Lower lobe of right lung (tissue), 2 donors: ENCODE measurements at places on chromosomes 7 and 10. TPM values are rescaled to one million over a fixed set of nuclear protein-coding genes. Genes with fewer than 3 reads are reported as not detected.

DNA sequence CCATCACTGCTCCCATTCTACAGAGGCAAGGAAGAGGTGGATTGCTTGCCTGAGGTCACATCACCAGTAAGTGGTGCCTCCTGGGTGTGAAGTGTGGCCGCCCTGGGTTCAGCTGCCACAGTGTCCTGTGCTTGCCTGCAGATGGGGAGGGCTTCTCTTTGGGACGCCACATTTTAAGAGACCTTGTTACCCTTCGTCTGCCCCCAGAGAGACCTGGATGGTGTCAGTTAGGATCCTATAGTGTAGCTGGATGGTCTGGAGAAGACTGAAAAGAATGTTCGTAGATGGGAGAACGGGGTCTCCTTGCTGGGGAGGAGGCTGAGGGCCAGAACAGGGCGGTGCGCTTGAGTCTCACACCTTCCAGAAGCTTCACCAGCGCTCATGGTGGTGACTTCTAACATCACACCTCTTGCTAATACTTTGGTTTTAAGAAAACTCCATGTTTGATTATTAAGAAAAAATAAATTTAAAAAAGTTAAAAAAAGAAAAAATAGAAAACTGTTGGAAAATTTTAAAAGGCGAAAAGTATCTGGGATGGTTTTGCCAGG, 2.3 kb downstream of the DOCK1 start:
- peaks cover 21% of the 10 kb centered on the region for H3K4me1 ChIP-seq
- H3K27ac ChIP-seq = no peak overlapping the region
- no peaks in the 10 kb centered on the region for H3K36me3 ChIP-seq
- no peak overlapping the region for H3K4me3 ChIP-seq
- DNase-seq = no peak
- H3K27me3 ChIP-seq = no peaks in the 10 kb centered on the region

DNA sequence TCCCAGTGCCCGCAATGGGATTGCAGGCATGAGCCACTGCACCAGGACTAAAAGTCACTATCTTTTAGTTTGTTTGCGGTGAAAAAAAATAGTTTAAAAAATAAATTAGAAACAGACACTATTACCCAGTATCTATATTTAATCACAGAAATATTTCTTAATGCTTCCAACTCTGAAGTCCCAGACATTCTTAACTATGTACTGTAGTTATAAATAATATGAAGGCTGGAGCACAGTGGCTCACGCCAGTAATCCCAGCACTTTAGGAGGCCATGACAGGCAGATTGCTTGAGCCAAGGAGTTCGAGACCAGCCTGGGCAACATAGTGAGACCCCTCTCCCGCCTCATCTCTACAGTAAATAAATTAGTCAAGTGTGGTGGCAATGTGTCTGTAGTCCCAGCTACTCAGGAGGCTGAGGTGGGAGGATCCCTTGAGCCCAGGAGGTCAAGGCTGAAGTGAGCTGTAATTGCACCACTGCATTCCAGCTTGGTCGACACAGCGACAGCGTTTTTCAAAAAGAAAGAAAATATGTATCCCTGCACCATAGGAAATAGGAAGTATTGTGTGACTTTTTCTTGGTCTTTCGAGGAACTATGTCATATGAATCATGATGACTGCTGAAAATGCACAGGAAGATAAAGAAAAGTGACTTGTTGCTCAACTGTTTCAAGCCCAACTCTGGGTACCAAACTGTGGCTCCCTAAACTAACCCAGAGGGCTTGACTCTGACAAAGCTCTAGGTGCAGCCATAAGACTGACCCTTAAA, 74.9 kb upstream of the STEAP1B start:
- peaks cover 34% of the 10 kb centered on the region for H3K4me1 ChIP-seq

PUS7 gene
- total RNA-seq = 8.4 TPM

ADARB2 gene
- total RNA-seq = 0.80 TPM
